ENCODE measurements at places on chromosomes 1 and 21. TPM values are rescaled to one million over a fixed set of nuclear protein-coding genes. Genes with fewer than 3 reads are reported as not detected.

Gene MYOM3
- polyA plus RNA-seq: 17.1 TPM

Gene DIPK1A
- 13.9 TPM for polyA plus RNA-seq

Gene RIPPLY3
- polyA plus RNA-seq: 1.8 TPM

Gene ATP1A2
- 15.2 TPM for polyA plus RNA-seq
